ENCODE measurements at places on chromosomes 7 and 10. TPM values are rescaled to one million over a fixed set of nuclear protein-coding genes. Genes with fewer than 3 reads are reported as not detected.

Gene ADCK2
- 22.4 TPM for total RNA-seq

GRCh38 chr10:57849691-57850357 lies 417.9 kb downstream of the IPMK start:
- no peak for DNase-seq

DNA sequence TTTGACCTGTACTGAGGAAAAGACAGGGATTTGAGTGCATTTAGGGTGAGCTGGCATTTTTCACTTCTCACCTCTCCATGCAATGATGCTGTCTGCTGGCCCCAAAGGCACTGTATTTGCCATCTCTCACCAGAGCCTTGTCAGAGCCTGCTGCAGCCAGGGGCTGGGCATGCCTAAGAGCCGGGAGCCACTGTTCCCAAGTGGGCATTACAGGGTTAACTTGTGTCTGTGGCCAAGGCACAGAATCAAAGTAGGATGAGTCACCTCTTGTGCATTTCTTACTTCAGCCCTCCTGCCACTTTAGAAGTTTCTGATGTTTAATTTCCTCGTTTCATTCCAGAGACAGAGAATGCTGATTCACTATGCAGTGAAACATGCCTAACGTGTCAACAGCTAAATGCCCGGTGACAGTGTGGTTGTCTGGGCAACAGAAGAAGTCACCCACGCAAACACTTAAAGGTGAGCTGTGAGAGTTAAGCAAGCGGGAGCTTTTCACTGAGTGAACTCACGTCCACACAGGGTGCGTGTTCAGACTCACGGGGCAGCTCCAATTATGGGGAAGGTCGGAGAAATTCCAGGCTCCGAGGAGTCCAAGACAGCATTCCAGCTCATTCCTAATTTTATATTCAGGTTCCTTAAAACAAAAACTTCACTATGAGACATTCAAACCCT lies 57.1 kb upstream of the IGFBP3 start:
- peak; percentile 64 for DNase-seq

DNA sequence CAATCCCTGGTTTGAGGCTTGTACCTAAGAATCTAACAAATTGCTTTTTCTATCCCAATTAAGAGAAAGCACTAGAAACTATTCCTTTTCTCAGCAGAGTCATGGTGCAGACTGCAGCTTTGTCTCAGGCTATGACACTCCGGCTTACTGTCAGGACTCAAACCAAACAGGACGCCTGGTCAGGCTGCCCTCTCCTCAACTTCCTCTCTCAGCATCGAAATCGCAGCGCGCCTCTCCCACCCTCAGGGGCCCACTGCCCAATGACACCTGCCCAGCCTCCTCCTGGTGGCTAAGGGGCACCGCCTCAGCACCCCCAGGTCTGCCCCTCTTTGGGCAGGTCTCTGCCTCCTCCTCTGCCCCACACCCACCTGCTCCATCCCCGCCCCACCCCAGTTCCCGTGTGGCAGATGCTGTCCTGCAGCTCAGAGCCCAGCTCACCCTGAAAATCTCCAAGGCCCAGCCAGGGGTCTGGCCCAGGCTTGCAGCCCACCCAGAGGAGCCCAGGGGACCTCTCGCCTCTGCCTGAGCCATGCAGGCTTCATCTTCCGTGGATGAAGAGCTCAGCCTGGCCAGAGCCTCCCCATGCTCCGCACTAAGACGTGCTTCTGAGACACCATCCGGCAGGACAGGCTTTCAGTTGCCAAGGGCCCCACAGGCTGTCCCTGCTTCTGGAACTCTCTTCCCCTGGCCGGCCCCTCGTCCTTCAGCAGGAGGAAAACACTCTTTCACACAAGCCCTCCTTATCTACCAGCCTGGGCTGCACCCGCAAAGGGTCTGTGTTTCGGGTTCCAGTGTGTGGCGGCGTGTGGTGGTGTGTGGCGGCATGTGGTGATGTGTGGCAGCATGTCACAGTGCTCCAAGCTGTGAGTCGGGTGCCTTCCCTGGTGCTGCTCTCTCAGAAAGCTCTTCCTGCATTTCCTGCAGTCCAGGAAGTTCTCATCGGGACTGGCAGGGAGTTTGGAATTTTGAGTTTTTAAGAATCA lies 16.4 kb upstream of the PTPRN2 start:
- no peak for DNase-seq

- no peak for DNase-seq
These were observed 8.2 kb downstream of the AGFG2 start for GRCh38 chr7:100546926-100547800.

GRCh38 chr10:91251430-91252056 lies 31.1 kb downstream of the PCGF5 start:
- DNase-seq: peak; percentile 53

GRCh38 chr10:61592581-61592980 lies 70.1 kb upstream of the CABCOCO1 start:
- DNase-seq: no peak

GRCh38 chr7:28580665-28581064 lies 168.3 kb downstream of the CREB5 start:
- no peak for DNase-seq

DNA sequence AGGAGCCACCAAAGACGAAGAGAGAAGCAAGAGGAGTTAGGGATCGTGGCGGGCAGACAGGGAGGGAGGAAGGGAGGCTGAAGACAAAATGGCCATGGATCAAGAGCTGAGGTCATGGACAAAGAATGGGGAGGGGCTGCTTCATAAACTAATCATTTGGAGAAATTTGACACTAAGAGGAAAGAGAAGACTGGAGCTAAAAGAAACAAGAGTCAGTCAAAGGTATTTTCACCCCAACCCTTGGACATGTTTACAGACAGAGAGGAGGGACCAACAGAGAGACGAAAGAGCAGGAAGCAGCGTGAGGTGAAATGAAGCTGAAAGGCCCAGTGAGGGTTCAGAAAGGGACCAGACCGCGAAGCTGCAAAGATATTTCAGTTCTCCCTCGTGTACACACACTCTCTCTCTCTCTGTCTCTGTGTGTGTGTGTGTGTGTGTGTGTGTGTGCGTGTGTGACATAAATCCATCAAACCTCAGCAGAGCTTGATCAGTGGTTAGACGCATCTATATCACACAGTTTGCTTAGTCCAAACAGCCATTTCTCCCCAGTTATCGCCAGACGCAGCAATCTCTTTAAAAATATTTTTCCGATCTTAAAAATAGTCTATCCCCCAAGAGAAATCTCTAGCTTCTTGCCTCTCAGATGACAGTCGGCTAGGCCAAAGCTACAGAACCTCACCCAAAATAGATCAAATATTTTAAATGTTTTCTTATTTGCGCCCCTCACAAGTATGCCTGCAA lies 12.5 kb upstream of the CALD1 start:
- DNase-seq: no peak

DNA sequence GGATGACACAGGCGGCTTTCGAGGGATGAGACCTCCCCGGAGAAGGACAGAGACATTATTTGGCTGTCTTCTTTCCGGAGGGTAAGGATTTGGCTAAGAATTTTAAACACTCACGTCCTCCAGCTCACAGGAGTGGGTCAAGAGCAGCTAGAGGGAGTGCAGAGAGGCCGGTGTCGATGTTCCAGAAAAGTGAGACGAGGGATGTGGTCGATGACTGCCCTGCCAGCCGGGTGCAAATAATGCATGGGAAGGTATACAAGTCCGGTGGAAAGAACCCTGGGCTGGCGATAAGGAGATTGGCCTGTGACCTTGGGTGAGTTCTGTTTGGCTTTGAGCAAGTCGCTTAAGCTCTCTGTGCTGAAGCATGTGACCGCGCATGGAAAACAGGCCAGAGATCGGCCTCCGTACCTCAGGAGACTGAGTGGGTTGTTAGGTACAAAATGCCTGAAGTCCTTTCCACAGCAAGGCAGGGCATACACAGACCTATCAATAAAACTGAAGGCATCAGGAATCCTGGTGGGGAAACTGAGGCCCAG lies 149.1 kb downstream of the UBE2H start:
- DNase-seq: no peak

All from mucosa of gallbladder (tissue), 1 donor.